Right ventricle myocardium superior (tissue), 1 donor: ENCODE measurements at places on chromosomes 7 and 10. TPM values are rescaled to one million over a fixed set of nuclear protein-coding genes. Genes with fewer than 3 reads are reported as not detected.

DNA sequence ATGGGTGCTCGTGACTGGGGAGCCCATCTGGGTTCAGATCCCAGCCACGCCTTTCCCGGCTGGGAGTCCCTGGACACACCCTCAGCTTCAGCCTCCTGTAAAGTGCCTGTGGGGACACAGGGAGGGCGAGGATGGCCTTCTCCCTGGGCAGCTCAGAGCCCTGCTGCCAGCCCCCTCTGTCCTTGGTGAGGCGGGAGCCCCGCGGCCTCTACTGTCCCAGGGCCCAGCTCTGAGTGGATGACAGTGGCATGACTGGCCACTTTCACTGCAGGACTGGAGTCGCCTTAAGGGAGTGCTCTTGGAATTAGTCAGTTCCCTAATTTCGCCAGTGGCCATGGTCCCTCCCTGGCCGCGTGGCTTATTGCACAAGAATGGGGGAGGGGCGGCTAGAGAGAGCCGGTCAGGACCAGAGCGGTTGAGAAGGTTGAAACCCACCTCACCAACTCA lies 4.6 kb downstream of the BRI3 start:
- DNase-seq: peak; percentile 82

GRCh38 chr10:24900888-24901685 lies 51.3 kb downstream of the PRTFDC1 start:
- no peak for DNase-seq

DNA sequence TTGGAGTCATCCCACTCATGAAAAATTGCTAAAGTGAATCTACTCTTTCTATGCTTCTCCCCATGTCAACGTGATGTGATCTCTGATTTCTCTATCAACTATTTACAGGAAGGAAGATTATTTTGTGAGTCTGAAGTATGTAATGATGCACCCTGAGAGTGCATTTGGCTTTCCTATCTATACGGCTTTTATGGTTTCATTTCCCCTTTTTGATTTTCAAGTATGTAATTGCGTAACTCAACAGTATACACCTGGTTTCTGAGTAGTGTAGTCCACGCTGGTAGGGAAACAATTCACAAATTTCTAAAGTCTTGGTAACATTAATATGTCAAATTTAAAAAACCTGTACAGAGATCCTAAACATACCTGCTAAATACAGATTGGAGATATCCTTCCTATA lies 194.7 kb upstream of the SEMA3A start:
- DNase-seq: no peak

- DNase-seq: no peak
Measured at GRCh38 chr7:153470004-153470671, 582.1 kb upstream of the DPP6 start.

- DNase-seq: no peak
Measured at GRCh38 chr7:100589341-100589947, 3.3 kb downstream of the FBXO24 start.

DNA sequence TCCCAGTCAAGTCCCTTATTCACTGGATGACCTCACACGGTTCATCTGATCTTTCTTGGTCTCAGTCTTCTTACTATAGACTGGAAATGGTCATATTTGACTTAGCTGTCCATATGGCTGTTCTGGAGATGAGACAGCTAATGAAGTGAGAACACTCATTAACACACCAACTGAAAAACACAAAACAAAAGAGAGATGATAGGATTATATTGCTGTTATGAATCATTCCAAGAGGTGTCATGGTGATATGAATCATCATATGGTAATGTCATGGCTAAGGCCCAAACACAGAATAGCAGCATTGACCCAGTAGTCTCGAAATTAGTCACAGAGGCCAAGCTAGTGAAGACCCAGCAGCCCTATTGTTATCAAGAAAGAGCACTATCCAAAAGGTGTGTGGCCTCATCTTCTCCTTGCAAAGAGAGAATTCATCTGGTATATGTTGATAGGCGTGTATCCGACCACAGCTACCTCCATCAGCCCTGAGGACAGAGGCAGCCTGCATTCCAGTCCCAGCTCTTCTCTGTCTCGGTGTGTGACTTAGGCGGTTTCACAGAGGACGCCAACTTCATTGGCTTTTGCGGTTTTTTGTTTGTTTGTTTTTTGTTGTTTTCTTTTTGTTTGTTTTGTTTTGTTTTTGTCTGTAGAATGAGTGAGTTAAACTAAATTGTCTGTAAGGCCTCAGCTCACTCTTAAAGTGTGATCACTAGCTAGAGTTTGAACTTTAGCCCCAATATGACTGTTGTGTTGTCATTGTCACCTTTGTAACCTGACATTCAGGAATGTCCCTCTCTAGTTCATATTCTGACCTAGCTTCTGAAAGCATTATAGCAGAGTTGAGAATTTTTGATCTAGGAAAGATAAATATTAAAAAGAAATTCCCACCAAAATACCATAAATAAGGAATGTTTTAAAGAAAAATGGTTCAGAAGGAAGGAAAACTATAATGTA lies 97.4 kb upstream of the PDCD4 start:
- DNase-seq: no peak

DNA sequence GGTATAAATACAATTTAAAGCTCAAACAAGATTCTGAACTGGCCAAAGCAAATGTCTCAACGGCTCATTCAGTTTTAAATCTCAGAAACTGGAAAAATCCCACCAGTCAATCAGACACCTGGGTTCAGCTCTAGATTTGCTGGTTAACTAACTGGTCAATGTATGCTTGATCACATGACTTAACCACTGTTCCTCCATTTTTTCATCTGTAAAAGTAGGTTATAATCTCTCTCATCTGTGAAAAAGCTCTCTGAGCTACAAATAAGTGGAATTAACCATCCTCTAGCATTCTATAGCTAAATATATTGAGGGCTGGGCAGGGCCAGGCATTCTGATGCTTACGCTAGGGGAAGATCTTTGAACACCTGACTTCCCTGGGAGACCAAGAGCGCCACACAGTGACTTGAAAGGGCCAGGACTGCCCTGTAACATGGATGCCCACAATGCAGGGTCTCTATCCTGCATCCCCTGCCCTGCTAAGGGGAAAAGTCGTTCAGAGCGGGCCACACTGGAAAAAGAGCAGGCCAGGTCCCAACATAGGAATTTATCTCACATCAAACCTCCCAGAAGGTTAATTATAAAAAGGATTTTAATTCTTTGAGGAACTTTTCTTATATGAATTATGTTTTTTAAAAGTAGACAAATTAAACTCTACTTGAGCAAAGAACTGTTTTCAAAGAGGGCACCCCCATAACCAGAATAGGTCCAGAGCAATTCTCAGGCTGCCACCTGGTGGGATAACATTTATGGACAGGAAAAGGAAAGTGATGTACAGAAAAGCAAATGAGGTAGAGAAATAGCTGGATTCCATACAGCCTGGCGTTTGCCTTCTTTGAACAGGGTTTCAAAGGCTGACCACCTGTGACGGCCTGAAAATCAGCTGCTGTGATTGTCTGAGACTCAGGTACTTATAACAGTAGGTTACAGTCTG lies 1.8 kb downstream of the RP9 start:
- DNase-seq: no peak

- no peak for DNase-seq
Measured at GRCh38 chr10:100653957-100654781, 91.2 kb upstream of the PAX2 start.

DNA sequence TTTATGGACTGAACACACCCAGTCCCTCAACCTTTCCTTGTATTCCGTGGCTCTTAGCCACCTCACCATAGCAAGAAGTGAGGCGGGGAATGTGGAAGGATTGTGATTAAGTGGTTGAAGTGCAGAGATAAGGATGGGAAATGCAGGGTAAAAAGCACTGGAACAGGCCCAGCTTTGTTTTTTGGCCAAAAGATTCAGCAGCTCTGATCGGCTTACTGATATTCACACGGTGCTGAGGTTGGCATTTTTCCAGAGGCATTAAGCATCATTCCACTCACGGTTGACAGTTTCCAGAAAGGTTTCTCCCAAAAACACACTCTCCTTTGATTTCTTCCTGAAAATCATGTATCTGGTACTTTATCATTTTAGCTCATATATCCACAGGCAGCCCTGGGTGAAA lies 544.2 kb downstream of the CNTNAP2 start:
- DNase-seq: no peak

GRCh38 chr10:97328646-97329453 lies 5.7 kb downstream of the FRAT2 start:
- no peak for DNase-seq

DNA sequence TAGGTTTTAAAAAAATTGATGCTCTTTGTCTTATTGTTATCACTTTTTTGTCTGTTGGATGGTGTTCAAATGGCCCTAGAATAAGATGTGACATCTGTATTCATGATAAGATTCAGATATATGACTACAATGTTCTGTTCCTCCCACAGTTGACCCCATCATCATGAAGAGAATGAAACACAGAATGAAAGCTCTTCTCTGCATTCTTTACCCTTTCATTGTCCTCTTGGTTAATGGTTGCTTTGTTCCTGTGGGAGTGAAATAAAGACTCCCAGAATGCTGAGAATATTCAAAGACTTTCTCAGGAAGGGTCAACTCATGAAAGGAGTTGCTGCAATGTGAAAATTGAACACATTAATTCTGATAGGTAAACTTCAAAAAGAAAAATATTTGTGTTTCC lies 1015.8 kb downstream of the SORCS3 start:
- DNase-seq: no peak

GRCh38 chr7:120774481-120774880 lies 83.5 kb downstream of the TSPAN12 start:
- no peak for DNase-seq

DNA sequence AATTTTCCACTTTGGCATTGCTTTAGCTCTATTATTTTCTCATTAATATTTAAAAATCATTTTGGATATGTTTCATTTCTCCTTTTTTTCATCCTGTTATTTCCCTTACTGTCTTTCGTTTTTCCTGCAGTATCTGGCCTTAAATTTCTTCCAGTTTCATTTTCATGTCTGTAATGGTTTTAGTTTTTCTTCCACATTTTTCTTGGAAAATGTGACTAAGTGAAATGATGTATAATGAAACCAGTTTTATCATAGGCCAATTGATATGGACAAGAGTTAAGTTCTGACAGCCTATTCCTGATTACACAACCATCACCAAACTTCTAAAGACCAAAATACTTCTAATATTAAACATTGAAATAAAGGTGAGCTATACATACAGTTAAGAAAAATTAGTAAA lies 158.5 kb downstream of the LHFPL3 start:
- no peak for DNase-seq

- no peak for DNase-seq
Measured at GRCh38 chr7:125046767-125047166, 117.1 kb upstream of the POT1 start.

DNA sequence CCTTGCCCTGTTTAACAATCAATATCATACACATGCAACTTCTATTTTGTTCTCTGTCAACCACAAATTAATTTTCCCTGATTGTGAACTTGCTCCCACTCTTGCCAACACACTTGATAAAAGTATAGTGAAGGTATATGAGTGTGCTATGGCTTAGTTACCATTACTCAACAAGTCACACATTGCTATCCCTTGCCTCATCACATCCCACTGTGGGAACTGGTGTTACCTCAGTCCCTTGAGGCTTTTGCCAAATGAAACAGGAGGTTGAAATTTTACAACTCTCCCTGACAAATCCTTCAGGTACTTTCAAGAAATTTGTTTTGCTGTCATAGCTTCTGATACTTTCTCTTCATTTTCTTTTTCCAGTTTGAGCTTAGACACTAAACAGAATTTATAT lies 472.5 kb upstream of the SEMA3D start:
- DNase-seq: no peak

- DNase-seq: no peak
Measured at GRCh38 chr7:99739699-99740572, 4.9 kb upstream of the CYP3A7 start.

DNA sequence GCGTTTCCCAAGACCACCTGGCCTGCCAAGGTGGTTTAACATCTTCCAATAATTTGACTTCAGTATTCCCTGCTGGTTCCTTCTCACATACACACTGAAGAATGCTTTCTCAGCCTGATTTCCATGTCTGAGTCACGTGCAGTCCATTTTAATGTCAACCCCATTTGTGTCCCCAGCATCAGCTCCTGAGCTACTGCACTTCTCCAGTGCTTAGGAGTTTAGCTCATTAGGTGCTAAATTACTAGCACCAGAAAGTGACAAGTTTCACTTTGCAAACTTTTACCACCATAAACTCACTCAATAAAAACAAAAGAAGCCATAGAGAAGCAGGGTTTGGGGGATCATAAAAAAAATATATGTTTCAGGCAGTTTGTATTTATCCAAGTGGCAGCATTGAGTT lies 279.3 kb upstream of the SORCS1 start:
- DNase-seq: no peak

GRCh38 chr10:91251430-91252056 lies 31.1 kb downstream of the PCGF5 start:
- DNase-seq: no peak

GRCh38 chr7:30923774-30924413 lies 12.2 kb downstream of the AQP1 start:
- DNase-seq: peak; percentile 29

DNA sequence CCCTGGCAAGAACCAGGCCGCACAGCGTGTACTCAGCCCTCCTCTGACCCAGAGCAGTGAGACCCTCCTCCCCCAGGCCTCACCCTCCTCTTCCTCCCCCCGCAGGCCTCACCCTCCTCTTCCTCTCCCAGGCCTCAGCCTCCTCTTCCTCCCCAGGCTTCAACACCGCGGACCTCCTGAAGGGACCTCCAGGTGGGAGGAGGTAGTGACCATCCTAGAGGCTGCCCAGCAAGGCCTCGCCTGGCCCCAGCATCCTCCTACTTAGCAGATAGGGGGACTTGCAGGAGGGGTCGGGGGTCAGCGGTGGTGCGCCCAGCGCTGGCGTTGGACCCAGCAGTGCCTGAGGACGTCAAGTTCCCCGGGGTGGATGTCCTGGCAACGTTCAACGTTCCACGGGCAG lies 270.8 kb downstream of the ELFN1 start:
- peak; percentile 34 for DNase-seq

- DNase-seq: no peak
Measured at GRCh38 chr10:13815756-13816155, 229.0 kb downstream of the PRPF18 start.

KAZALD1 gene
- total RNA-seq: 5.0 TPM

TRIM50 gene
- total RNA-seq: 0.51 TPM

CALCR gene
- 0.05 TPM for total RNA-seq

COBL gene
- total RNA-seq: 76.5 TPM

GIMAP5 gene
- 8.5 TPM for total RNA-seq

CYP3A4 gene
- total RNA-seq: 0.70 TPM

CRPPA gene
- total RNA-seq: 8.7 TPM

MEOX2 gene
- 7.4 TPM for total RNA-seq

ZNF117 gene
- total RNA-seq: 2.3 TPM

NSUN6 gene
- total RNA-seq: 9.3 TPM

ATP6V0E2 gene
- total RNA-seq: 121 TPM
